ENCODE measurements at places on chromosomes 12 and 14.

DNA sequence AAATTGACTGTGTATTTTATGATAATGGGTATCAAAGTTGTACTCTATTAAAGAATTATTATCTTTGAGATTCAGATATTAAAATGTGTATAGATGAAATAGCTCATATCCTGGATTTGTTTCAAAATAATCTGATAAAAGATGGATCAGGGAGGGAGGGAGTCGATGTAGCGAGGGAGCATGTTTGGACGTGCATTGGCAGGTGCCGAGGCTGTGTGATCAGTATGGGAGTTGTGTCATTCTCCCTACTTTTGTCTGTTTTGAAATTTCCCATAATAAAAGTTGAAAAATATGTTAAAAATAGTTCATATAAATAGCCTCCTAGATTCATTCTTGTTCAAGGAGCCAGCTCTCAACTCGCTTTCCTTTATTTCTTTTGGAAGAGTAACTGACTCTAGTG is 171.6 kb upstream of the HIF1A start:
- DNase-seq, result no peak

DNA sequence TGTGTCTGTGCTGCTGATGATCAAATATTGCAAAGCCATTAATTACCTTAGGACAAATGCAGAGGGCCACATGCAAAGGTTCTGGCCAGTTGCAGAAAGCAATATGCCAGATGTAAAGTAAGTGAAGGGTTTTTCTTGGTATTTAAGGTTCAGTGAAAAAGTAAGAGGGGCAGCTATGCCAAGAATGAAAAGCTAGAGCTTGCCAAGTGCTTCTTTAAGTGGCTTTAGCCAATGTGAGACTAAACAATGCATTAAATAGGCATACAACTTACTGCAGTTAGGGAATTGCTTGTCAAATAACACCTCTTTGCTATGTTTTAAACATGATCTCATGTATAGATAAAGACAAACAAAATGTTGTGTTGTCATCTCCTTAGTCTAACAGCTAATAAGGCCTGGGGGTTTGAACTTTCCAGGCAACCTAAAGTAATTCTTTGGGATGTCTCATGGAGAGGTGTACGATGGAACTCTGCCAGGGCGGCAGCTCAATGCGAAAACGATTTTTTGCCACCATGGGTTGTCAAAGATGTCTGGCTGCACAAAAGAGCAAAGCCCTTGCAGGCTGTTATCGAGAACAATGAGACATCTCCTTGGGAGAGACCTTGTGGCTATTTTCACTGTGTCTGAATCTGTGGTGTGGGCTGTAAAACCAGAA is 12.0 kb downstream of the IGF1 start:
- DNase-seq, result no peak

DNA sequence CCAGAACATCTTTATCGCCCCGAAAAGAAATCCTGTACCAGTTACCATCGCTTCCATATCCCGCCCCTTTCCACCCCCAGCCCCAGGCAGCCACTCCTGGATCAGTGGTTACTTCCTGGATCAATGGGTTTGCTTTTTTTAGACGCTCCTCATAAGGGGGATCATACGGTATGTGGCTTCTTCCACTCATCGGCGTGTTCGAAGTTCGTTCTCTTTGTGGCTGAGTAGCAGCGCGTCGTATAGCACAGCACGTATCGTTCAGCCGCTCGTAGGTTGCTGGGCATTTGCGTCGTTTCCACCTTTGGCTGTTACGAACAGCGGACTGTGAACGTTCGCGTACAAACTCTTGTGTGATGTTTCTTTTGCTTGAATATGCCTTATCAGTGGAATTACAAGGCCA is 1.8 kb downstream of the NOC4L start:
- DNase-seq, result no peak

DNA sequence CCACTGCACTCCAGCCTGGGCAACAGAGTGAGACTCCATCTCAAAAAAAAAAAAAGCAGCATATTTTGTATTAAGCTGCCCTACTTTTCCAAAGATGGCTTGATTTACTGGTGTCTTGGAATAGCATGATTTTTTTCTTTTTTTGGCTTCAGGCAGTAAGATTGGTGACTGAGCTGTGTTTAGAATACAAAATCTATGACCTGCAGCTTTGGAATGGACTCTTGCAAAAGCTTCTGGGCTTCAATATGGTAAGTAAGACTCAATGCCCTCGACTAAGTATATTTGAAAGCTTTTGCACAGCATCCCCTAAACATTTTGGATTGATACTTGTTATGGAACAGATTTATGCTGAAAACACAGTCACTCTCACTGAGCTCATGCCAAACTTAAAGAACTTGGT is 87.8 kb downstream of the KNTC1 start:
- no peak for DNase-seq

- DNase-seq, result no peak
Measured at GRCh38 chr14:63735720-63736119, 7.9 kb upstream of the SGPP1 start.
